Coronary artery (tissue), 2 donors: ENCODE measurements at places on chromosomes 1 and 21.

GRCh38 chr1:151936653-151937052 is 27.3 kb upstream of the THEM4 start:
- DNase-seq: no peak

DNA sequence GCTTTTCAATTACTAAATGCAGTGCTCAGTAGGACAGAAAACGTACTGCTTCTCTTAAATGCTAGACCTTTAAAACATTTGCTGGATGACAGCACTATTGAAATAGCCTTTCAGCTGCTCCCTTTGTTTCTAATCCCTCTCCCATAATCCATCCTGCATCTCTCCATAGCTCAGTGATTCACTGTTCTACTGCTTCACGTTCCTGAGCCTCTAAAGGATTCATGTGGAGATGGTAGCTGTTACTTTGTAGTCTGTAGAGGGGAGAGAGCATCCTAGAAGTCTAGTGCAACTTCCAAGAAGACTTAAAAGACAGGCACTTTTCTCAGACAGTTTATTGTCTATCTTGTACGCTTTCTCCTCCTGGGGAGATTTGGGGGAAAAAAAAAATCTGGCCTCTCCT is 51.4 kb downstream of the LRRC8B start:
- no peak for DNase-seq

DNA sequence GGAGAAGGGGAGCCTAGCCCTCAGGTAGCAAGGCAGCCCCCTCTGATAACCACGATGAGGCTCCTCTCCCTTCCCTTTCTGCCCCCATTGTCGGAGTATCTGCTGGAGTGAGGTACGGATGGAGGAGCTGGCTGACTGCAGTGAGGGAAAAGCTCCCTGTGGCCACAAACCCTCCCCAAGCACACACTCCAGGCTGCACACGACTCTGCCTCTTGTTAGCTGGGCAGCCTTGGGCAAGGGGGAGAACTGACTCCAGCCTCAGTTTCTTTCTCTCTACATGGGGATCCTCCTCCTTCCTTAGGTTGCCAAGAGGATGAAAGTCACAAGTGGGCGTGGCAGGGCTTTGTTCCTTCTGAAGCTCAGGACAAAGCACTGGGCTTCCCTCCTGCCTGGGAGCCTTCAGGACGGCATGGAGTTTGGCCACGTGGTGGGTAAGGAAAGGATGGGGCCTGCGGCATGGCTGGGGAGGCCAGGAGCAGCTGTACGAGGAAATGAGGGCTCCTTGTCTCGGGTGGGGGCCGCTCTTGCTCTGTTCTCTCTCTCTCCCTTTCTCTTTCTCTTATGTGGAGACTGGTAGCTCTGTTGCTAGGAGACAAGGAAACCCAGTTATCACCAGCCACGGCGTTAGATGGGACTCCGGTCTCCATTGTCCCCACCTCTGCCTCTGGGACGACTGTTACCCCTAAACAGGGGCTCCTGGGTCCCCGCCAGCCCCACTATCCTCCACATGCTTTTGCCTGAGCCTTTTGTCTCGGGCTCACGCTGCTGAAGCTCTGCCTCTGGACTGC is 39.7 kb downstream of the LRP8 start:
- no peak for DNase-seq

DNA sequence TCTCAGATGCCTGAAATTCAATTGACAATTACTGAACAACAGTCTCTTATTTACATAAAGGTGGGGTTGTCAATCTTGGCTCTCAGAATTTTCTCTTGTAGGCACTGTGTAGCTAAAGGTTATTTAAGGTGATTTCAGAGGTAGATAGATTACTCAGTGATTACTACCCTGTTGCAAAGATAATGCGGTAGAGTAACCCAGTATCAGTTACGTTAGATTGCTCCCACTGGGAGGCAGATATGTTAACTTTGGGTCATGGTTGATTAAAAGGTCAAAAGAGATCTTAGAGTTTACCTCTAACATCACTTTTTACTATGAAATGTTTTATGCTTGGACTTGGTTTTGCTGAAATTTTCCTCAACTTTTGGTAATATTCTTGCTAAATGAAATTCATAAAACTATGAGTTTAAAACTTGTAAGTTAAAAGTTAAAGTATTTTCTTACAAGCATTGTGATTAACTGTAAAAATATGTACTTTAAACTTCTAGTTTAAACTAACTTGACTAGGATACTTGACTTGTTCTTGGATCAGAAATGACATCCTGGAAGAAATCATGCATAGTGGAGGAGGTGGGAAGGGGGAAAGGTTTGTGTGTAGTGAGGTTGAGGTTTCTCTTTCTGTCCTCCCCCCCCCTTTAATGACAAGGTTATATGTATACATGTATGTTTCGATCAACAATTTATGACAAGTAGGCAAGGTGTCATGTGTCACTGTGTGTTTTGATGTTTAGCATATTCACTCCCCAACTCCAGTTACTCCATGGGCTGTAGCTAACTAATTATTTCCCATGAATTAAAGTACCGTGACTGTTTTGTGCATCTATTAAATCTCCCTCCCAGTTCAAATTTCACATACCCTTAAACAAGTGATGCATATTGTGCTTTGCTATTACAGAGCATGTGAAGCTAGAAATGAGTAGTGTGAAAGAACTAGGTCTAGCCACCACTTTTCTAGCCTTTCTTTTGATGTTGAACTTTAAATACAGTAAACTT is 2.9 kb downstream of the LAMC1 start:
- DNase-seq: no peak

DNA sequence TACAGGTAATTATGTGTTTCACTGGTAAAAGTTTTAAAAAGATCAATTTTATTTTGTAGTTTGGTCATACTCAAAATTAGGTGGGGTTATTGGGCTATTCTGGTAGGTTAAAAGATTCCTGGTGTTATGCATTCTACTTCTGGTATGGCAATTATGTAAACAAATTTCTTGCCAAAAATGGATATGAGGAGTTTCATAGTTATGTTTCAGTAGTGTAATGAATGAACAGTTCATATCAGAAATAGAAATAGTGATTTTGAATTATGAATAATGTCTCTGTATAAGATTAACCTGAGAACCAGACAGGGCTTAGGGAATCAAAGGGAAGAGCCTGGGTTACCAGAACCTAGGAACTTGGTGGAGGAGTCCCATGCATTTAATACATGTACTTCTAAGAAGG is 15.9 kb downstream of the ATF6 start:
- DNase-seq: no peak

- no peak for DNase-seq
Measured at GRCh38 chr1:55213151-55213884, 1.8 kb downstream of the USP24 start.

GRCh38 chr1:44168520-44169098 is 27.2 kb upstream of the KLF18 start:
- no peak for DNase-seq

GRCh38 chr1:160413716-160414115 is 13.4 kb downstream of the VANGL2 start:
- no peak for DNase-seq

DNA sequence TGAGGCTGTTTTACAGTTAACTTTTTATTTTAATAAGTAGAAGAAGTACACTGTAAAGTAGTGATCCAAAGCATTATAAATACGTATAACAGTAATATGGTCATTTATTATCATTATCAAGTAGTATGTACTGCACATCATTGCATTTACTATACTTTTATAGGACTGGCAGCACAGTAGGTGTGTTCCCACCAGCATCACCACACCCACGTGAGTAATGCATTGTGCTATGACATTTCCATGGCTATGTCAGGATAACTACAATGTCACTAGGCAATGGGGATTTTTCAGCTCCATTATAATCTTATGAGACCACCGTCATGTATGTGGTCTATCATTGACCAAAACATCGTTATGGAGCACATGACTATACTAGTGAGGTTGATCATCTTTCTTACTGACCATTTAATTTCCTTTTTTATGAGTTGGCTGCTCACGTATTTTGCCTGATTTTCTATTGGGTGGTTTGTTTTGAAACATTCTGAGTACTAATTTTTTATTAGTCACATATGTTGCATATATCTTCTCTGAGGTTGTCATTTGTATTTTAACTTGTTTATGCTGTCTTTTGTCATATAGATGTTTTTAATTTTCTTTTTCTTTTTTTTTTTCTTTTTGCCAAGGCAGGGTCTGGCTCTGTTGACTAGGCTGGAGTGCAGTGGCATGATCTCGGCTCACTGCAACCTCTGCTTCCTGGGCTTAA is 25.3 kb upstream of the SHCBP1L start:
- no peak for DNase-seq

- no peak for DNase-seq
Measured at GRCh38 chr1:162327144-162327787, 49.4 kb downstream of the SPATA46 start.

- DNase-seq: no peak
Measured at GRCh38 chr1:212247179-212247721, 38.0 kb upstream of the PPP2R5A start.

DNA sequence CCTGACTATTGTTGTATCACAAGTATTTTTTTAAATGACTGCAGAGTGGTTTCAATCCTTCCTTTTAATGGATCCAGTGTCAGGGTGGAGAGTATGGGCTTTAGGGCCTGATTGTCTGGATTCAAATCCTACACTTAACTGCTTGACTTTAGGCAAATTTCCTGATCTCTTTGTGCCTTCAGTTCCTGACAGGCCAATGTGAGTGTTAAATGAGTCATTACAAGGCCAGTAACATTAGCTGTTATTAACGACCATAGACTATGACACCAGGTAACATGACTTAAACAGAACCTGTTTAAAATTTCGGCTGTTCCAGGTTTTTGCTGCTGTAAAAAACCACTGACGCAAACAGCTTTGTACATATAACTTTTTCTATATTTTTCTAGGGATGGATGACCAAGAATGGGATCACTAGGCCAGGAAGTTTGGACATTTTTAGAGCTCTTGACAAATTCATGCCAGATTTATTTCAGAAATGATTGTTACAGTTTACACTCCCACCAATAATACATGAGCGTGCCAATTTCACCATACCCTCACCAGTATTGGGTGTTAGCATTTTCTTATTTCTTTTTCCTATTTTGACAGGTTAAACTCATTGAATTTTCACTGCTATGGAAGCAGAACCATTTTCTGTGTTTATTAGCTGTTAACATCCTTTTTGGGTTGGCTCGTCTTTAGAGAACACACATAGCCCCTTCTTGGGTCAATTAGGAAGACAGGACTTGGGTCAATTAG is 11.3 kb downstream of the ZNF362 start:
- DNase-seq: no peak

DNA sequence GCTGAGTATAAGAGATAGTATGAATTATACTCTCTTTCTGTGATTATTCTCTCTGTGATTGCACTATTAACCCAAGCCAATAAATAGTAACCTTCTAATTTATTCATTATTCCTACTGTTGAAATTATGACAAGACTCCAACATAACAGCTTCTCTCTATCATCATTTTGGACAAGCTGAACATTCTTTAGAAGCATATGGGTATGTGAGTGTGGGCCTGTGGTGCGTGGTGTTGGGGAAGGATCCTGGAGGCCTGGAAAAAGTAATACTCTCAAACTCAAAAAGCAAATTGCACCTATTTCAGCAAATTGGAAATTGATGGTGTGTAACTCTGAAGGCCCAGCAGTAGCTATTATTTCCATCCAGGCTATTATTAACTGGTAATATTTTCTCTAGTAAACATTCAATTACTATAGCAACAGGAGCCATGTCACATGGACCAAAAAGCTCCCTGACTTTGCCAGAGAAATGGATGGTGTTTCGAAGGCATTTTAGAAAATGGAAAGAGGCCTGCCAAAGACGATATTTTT is 502.8 kb downstream of the LTN1 start:
- no peak for DNase-seq

DNA sequence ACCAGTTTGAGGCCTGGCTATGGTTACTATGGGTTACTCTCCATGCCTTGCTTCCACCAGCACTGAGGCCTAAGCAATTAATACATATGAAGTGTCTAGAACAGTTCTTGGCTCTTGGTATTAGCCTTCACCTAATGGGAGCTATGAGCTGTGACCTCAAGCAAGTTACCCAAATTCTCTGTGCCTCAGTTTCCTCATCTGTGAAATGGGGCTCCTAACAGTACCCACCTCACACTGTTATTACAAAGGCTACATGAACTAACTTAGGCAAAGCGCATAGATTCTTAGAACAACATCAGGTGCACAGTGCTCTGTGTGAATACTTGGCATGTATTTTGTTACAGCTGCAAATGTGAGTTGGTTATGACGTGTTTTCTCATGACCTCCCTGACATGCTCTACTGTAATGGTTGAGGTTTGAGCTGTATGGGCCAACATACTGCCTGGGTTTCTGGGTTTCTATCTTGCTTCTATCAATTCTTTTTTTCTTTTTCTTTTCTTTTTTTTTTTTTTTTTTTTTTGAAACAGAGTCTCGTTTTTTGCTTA is 26.5 kb downstream of the CDCP2 start:
- no peak for DNase-seq
